ENCODE measurements at places on chromosomes 12 and 14.
A peak's percentile ranks its signal among the peaks of the same experiment; 100 is the strongest.

GRCh38 chr12:89936631-89937030 lies 228.0 kb upstream of the ATP2B1 start:
- no peak for DNase-seq

DNA sequence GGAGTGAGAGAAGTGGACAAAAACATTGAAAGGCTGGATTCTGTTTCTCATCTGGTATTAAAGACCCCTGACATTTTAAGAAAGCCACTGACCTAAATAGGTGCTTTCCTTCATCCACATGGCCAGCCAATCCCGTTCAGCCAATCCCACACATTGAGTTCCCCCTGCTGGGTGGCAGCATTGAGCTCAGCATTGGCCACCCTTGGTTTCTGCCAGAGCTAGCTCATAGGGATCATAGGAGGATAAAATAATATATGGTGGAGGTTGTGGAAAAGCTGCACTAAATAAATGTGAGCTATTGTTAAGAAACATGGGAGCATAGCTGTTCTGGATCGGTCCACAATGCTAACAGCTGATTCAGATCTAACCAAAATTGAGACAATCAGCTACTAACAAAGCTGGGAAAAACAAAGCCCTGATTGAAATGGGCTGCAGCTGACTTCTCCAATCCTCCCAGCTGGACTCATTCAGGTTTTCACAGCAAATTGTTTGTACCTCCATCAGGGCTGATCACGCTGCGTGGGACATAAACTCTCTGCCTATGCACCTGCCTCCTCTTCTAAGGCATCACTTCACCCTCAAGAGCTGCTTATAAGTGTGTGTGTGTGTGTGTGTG lies 256.5 kb downstream of the EMP1 start:
- no peak for DNase-seq

GRCh38 chr12:78802593-78802992 lies 62.0 kb upstream of the SYT1 start:
- no peak for DNase-seq

DNA sequence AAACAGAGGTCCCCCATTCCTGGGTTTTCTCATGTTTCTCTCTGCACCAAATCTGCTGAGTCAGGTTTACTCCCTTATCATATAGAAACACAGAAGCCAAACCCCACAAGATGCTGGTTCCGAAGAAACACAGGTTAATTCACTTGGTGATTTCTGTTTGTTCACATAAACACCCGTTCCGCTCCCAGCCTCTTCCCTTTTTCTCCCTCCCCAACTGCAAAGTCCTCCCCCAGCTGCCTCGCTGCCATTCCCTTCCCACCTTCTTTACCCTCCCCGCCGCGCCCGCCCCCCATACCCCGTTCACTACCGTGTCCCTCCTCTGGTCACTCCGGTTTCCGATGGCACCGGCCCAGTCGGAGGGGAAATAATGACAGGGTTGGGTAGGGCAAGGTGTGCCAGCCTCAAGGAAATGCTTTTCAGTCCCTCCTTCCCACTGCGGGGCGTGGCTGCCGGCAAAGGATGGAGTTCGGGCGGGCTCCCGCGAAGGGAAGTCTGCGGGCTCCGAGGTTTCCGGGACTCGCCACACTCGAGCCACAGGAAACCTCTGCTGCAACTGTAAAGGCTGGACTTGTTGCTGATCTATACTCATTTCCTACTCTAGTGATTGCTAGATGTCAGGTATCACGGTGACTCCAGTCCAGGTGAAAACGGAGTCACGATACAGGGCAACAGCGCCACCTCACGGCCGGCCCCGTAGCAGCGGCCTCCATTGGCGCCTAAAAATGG lies at the start of gene STYK1:
Gene STYK1, minus strand, starts transcription at position 394 of the 726 bp plus-strand sequence. CDS start 39,434 bp downstream, outside the sequence.
- peak; percentile 90 for DNase-seq

DNA sequence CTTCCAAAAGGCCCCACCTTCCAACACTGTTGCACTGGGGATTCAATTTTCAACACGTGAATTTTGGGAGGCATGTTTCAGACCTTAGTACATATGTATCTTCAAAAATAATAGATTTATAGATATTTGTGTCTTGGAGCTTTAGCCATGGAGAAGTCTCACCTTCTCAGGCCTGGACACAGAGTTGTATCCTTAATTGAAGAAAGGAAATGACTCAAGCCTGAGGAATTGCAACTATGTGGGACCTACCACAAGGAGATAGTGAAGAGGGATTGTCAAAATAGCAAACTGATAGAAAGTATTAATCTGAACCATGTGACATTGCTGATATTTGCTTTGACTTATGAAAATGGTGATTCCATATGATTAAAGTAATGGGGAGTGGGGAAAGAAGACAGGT lies 89.8 kb downstream of the ACSS3 start:
- no peak for DNase-seq

DNA sequence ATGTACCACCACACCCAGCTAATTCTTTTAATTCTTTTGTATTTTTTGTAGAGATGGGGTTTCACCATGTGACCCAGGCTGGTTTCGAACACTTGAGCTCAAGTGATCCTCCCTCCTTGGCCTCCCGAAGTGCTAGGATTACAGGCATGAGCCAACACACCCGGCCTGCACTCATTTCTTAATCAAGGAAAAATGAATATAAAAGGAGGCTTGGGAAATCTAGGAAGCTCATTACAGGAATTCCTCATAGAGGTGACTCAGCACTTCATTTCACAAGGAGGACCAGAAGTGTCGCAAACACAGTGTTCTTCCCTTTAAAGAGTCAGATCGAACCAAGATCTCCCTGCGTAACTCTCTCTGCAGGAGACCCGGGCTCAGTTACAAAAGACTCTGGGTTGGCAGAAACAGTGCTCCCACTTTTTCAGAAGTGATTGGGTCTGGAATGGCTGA lies 30.3 kb downstream of the NFKBIA start:
- DNase-seq: no peak

DNA sequence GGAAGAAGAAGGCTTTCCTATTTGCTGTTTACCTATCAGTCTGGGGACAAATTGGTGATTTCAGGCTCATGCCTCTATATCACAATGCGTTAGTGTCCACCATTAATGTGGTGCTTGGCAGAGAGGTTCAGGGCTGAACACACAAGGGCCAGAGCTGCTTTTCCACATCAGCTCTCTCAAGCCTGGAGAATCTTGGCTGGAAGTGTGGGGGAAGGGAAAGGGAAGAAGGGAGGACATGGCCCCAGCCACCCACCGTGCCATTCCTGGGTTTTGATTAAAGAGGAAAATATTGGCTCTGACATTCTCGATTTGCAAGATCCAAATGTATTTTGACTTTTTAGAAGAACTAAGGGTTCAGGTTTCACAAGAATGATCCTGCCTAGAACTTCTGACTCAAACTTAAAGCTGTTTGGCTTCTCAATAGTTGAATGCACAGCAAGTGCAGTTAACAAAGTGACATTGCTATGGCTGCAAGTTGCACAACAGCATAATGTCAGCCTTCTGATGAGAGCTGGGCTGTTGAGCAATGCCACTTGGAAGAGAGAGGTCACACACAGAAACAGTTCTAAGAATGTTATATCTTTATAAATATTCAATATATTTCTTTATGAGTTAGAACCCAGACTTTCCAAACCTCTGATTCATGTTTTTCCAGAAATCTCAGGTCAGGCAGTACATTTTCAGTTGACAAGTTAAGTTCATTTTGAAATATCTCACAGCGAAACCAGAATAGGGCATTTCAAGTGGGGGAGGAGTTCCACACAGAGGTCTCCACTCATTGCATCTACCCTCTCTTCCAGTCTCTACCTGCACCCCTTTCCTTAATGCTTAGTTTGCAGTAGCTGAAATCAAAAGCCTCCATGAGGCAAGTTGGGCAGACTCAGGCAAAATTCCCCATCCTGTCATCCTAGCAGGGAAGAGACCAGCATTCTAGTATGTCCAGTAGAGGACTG lies 25.3 kb downstream of the IGF1 start:
- DNase-seq: no peak

- DNase-seq: peak; percentile 86
These were observed 9.8 kb downstream of the DHRS1 start for GRCh38 chr14:24289649-24290280.

GRCh38 chr14:29215853-29216252 lies 449.3 kb downstream of the FOXG1 start:
- no peak for DNase-seq

GRCh38 chr12:59077153-59077552 lies 156.8 kb upstream of the LRIG3 start:
- DNase-seq: no peak

DNA sequence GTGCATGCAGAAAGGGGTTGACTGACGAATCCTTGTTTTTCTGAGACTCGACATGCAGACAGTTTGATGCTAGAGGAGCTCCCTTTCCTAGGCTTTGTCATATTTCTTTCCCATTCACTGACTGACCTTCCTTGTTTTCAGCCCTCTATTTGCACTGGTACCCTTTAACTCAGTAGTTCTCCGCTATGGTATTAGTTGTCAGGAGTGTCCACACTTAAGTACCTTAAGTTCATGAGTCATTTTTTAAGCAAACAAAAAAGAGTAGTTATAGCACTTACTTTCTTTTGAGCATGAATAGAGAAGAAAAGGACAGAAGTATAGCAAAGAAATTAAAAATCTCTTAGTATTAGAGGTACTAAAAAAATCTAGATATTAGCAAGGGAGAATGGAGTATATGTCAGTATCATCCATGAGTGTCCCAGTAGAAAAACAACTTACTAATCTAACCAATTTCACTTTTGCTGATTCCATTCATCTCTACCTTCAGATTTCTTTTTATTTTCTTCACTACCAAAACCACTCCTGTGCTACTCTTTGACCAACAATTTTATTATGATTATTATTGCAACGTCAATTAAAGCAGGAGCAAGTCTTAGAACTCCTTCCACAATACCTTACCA lies 8.3 kb downstream of the ATP2B1 start:
- DNase-seq: no peak

- peak; percentile 77 for DNase-seq
These were observed 6.8 kb upstream of the HNF1A start for GRCh38 chr12:120971299-120972180.

DNA sequence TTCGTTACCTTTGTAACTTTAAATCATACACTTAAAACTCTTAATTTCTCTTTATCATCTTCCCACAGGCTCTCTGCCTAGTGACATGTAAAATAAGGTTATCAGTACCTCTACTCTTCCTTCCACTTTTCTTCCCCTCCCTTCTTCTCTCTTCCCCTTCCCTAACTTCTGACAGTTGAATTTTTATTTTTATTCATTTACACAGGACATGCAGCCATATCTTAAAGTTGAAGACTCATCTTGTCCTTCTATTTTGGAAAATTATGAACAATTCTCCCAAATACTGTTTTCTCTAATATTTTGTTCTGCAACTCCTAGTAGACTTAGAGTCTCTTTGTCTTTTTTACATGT lies 263.9 kb downstream of the FBXL14 start:
- no peak for DNase-seq

- no peak for DNase-seq
These were observed 6.4 kb upstream of the ARF6 start for GRCh38 chr14:49886523-49886922.

DNA sequence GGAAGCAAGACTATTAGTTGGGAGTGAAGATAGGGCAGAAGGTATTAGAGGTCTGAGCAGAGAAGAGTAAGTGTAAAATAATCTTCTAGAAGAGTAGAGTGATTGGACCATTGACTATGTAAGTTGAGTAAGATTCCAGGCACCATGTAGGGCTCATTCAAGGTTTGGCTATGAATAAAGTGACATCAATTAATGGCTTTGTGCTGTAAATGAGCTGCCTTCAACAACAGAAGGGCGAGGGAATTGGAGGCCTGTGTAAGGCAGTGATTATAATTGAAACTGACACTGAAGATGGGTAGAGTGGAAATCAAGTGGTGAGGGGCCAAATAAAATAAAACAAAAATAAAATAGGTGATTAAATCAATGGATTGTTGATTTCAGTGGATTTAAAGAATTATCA lies 26.4 kb downstream of the PTPRQ start:
- DNase-seq: no peak

GRCh38 chr12:100427078-100427477 lies 46.6 kb upstream of the NR1H4 start:
- DNase-seq: no peak

DNA sequence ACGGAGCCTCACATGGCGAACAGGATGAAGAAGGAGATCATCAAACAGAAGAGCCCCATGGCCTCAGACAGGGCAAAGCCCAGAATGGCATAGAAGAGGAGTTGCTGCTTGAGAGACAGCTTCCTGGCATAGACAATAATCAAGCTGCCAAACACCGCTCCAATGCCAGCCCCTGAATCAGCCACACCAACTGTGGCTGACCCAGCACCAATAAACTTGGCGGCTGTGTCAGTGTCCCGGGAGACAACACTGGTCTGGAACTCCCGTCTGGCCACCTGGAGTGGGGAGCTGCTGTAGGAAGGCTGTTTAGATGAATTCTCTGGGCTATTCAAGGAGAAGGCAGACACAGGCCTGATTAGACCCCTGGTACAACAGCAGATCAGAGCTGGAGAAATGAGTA lies 100.1 kb downstream of the HEATR5A start:
- no peak for DNase-seq

DNA sequence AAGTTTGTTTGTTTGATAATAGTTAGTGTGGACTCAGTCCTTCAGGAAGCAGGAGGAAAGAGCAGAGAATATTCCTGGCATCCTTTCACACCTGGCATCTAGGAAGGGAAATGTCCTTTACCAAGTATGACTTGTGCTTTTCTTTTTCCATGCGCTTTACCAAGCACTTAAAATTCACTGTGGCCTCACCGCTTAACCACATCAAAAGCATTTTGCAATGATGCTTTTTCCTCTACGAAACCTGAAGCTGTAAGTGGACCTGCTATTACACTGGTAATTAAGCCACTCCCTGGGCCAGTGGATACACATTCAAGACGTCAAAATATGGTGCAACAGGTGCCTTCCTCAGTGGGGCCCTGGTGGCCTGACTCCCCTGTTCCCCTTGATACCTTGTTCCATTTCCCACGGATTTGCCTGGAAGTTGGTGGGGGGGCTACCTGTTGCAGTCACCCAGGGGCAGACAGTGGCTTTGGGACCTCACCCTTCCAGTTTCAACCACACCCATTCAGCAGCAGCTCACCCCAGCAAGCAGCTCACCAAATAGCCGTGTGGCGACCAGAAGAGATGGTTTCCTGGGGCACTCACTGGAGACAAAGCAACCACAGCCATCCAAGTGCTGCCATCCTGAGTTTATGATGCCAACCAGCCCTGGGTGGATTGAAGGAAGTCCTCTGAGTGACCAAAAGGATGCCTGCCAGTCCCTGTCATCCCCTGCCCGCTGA lies 14.2 kb upstream of the FZD10 start:
- DNase-seq: no peak

DNA sequence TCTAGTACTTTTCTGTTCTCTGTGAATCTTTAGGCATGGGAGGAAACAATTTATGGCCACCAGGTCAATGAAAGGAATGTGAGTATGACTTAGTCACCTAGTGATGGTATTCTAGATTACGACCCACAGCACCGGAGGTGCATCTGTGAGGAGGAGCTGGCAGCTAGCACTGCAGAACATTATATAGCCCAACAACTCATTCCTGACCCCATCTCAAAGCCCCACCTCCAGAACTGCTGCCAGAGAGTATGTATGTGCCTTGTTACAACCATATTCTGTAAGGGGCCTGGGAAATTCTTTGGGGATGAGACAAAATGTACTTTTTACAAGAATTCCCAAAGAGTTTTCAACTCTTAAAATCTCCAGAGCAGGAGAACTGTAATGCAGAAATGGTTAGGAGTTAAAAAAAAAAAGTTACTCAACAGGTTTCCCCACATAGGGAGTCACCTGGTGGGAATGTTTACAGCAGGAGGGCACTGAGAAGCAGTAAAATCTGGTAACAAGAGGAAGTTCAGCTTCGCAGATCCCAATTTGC lies 34.9 kb upstream of the CERS5 start:
- no peak for DNase-seq

All from activated CD4-positive, alpha-beta T cell treated with anti-CD3 and anti-CD28 coated beads, Interleukin-10, Interleukin-2, amounts not matched to agents 100 ng/mL and 50 ng/mL, durations not matched to agents 16 hours and 8 hours (primary cell).